HFFc6 (cell line): ENCODE measurements at places on chromosomes 7 and 10. TPM values are rescaled to one million over a fixed set of nuclear protein-coding genes. Genes with fewer than 3 reads are reported as not detected.

Gene UCN3
- total RNA-seq, result not detected in 3 replicates

DNA sequence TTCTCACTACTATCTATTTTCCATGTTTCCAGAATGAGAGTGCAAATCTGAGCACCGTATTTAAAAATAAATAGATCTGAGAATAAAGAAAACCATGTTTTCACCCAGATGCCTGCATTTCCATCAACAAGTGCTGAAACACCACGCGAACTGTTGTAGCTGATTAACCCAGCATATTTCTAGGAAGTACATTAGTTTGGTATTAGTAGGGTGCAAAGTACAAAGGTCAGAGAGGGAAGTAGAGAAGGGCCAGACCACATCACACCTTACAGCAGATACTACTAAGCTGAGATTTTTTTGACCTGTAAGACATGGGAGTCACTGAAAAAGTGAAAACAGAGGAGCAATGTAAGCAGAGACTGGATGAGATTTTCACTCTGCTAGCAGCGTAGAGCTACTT lies 181.3 kb downstream of the IMMP2L start:
- H3K36me3 ChIP-seq, result peaks cover 1% of the 10 kb centered on the region
- no peak overlapping the region for H3K27ac ChIP-seq
- no peak for DNase-seq
- H3K4me1 ChIP-seq, result peaks cover 24% of the 10 kb centered on the region
- no peaks in the 10 kb centered on the region; the same call in 1 of the 2 replicates for H3K27me3 ChIP-seq

Gene WIPF3
- total RNA-seq, result not detected in 3 replicates

DNA sequence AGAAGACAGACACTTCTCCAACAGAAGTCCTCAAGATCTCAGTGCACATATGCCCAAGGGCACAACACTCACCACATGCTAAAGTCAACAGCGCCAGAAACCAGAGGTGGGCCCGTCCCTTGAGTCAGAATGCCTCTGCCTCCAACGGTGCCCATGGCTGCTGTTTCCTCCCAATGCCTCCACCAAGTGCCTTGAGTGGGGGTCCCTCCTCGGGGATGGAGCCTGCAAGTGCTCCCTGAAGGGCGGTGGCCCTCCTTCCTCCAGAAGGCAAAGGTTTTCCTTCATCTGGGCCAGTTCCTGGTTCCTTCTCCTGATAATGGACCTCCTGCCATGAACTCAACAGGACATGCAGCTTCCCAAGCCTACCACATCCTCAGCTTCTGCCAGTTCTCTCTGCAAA lies 58.5 kb downstream of the TNS3 start:
- peaks cover 26% of the 10 kb centered on the region for H3K36me3 ChIP-seq
- peaks cover 28% of the 10 kb centered on the region for H3K4me1 ChIP-seq
- no peak overlapping the region for H3K4me3 ChIP-seq
- peaks cover 3% of the 10 kb centered on the region for H3K27me3 ChIP-seq
- DNase-seq, result no peak

- H3K27me3 ChIP-seq, result no peaks in the 10 kb centered on the region
- no peaks in the 10 kb centered on the region for H3K4me1 ChIP-seq
- no peak overlapping the region for H3K4me3 ChIP-seq
- no peak overlapping the region for H3K27ac ChIP-seq
- H3K36me3 ChIP-seq, result no peaks in the 10 kb centered on the region
- DNase-seq, result no peak
Measured at GRCh38 chr10:85557706-85558105, 808.9 kb downstream of the GRID1 start.

Gene OR13A1
- total RNA-seq, result not detected in 3 replicates

- no peak overlapping the region for H3K4me3 ChIP-seq
- 0 out of 2 replicates have a peak, but pooled peaks cover 5% of the 10 kb centered on the region for H3K4me1 ChIP-seq
- H3K27ac ChIP-seq, result no peak overlapping the region
Measured at GRCh38 chr10:94521276-94522250, 24.0 kb upstream of the HELLS start.

- peaks cover 49% of the 10 kb centered on the region for H3K36me3 ChIP-seq
- H3K27ac ChIP-seq, result no peak overlapping the region
- no peaks in the 10 kb centered on the region for H3K27me3 ChIP-seq
- DNase-seq, result no peak
- H3K4me1 ChIP-seq, result peaks cover 40% of the 10 kb centered on the region
Measured at GRCh38 chr7:7164591-7164990, 17.8 kb upstream of the C1GALT1 start.

Gene ASB10
- total RNA-seq, result not detected in 3 replicates

DNA sequence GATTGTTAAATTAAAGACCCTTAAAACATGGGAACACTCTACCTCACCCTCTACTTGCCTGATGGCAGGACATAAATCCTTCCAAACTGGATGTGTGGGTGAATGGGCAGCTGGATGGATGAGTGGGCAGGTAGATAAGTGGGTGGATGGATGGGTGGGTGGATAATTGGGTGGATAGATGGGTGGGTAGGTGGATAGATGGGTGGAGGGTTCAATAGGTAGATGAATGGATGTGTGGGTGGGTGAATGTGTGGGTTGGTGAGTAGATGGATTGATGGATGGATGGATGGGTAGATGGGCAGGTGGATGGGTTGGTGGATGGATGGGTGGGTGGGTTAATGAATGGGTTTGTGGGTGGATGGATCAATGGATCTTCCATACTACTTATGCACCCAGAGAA lies 18.9 kb upstream of the FFAR4 start:
- H3K27me3 ChIP-seq, result peaks cover 9% of the 10 kb centered on the region
- H3K27ac ChIP-seq, result no peak overlapping the region; the same call in 1 of the 2 replicates
- no peak overlapping the region for H3K4me3 ChIP-seq
- DNase-seq, result no peak

- peaks cover 37% of the 10 kb centered on the region for H3K4me1 ChIP-seq
- peak overlapping the region; percentile 72 for H3K4me3 ChIP-seq
- peak overlapping the region; percentile 60 for H3K27ac ChIP-seq
- no peaks in the 10 kb centered on the region; the same call in 1 of the 2 replicates for H3K27me3 ChIP-seq
- DNase-seq, result peak; percentile 76
- H3K36me3 ChIP-seq, result no peaks in the 10 kb centered on the region
Measured at GRCh38 chr10:103888113-103888841, 29.7 kb downstream of the STN1 start.

DNA sequence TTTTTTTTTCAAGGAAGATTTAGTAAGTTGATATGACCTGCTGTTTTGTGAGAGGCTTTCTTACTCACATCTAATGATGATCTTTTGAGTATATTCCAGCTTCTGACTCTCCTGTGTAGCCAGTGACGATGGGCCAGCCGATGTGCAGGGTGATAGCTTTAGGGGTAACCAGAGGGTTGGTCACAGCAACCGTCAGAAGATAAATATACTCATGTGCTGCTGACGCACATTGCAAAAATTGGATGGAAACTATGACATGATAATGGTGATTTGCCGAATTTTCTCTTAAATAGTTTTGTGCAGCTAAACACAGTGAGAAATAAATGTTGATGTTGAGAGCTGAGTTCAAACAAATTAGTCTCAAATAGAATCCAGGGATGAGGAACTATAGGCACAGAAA lies 29.5 kb downstream of the R3HCC1L start:
- no peak for DNase-seq
- H3K4me1 ChIP-seq, result peaks cover 17% of the 10 kb centered on the region
- no peak overlapping the region for H3K27ac ChIP-seq
- H3K36me3 ChIP-seq, result 0 out of 2 replicates have a peak, but pooled peaks cover 4% of the 10 kb centered on the region

- no peaks in the 10 kb centered on the region; the same call in 1 of the 2 replicates for H3K27me3 ChIP-seq
- no peaks in the 10 kb centered on the region for H3K36me3 ChIP-seq
- no peak for DNase-seq
- peaks cover 23% of the 10 kb centered on the region for H3K4me1 ChIP-seq
- no peak overlapping the region for H3K4me3 ChIP-seq
Measured at GRCh38 chr7:50721160-50721559, 61.5 kb downstream of the GRB10 start.

DNA sequence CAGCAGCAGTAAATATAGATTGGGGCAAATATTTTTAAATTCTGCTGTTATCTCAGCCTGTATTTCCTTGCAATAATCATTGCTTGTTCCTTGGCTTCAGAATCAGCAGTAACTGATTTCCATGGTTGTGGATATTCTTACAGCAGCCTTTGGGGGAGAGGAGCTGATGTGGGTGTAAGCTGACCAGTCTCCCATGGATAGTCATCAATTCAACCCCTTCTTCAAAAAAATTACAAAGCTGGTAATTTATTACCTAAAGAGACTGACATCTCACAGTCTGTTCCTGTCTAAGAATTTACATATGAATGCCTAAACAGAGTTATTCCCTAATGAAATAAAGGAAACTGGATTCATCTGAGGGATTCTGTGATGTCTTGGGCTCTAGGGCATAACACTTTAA lies 103.1 kb upstream of the CABCOCO1 start:
- no peak for DNase-seq
- no peak overlapping the region for H3K4me3 ChIP-seq
- H3K27ac ChIP-seq, result no peak overlapping the region

DNA sequence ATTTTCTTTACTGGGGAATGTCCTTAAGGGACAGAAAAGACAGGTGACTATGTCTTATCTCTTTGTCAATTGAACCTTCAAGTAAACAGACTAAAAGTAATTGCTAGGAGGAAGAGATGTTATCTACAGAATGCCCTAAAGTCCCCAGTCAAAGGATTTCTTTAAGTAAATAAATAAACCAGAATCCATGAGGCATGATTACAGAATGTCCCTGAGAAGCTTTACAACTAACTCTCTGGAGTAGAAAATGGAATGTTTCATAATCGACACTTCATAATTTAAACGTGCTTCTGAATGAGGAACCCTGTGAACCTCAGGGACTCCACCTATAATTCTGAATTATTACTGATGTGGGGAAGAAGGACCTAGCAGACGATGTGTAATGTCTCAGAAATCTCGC lies 187.9 kb upstream of the IMMP2L start:
- no peak overlapping the region for H3K4me3 ChIP-seq
- H3K4me1 ChIP-seq, result peaks cover 26% of the 10 kb centered on the region
- H3K27ac ChIP-seq, result no peak overlapping the region
- no peak for DNase-seq
- no peaks in the 10 kb centered on the region for H3K36me3 ChIP-seq
- H3K27me3 ChIP-seq, result no peaks in the 10 kb centered on the region; the same call in 1 of the 2 replicates

Gene TLX1
- total RNA-seq, result not detected in 3 replicates

GRCh38 chr10:34396663-34397062 lies 418.4 kb downstream of the PARD3 start:
- DNase-seq, result no peak
- 0 out of 2 replicates have a peak, but pooled peaks cover 4% of the 10 kb centered on the region for H3K36me3 ChIP-seq
- H3K27me3 ChIP-seq, result peaks cover 2% of the 10 kb centered on the region; the same call in 1 of the 2 replicates
- peaks cover 10% of the 10 kb centered on the region for H3K4me1 ChIP-seq
- H3K4me3 ChIP-seq, result no peak overlapping the region

- no peak for DNase-seq
- H3K27me3 ChIP-seq, result no peaks in the 10 kb centered on the region
- peaks cover 35% of the 10 kb centered on the region for H3K4me1 ChIP-seq
- H3K27ac ChIP-seq, result no peak overlapping the region
- no peak overlapping the region for H3K4me3 ChIP-seq
Measured at GRCh38 chr7:138887085-138887710, 89.2 kb upstream of the ATP6V0A4 start.
